ENCODE measurements at places on chromosomes 11 and 22.

GRCh38 chr11:65169164-65169641 is 830 bp upstream of the SPDYC start:
- no peak for DNase-seq

DNA sequence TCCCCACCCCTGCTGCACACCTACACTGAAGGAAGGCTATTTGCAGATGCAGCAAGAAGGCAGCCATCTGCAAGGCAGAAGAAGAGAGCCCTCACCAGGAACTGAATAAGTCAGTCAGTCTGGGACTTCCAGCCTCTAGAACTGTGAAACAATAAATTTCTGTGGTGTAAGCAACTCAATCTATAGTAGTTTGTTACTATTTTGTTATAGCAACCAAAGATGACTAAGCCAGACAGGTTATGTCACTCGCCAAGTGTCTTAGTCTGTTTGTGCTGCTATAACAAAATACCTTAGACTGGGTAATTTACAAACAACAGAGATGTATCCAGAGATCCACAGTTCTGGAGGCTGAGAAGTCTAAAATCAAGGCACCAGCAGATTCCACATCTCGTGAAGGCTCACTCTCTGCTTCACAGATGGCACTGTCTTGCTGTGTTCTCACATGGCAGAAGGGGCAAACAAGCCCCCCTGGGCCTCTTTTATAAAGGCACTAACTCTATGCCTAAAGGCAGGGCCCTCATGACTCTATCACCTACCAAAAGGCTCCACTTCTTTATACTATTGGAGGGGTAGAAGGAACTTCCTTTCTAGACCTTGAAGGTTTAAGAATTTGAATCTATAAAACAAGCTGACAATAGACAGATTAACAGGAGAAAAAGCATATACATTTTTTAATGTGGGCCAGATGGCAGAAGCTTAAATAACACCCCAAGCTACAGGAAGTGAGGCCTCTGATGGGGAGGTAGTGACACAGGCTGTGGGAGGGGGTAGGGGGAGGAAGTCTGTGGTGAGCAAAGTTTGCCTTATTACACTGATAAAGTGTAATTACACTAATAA is 12.3 kb downstream of the APOL6 start:
- DNase-seq, result no peak

- DNase-seq, result no peak
Measured at GRCh38 chr11:28767574-28767973, 659.4 kb downstream of the METTL15 start.

GRCh38 chr11:65776710-65777141 is 4.0 kb downstream of the AP5B1 start:
- no peak for DNase-seq

GRCh38 chr22:18075720-18076497 is 1.9 kb upstream of the PEX26 start:
- DNase-seq, result no peak

DNA sequence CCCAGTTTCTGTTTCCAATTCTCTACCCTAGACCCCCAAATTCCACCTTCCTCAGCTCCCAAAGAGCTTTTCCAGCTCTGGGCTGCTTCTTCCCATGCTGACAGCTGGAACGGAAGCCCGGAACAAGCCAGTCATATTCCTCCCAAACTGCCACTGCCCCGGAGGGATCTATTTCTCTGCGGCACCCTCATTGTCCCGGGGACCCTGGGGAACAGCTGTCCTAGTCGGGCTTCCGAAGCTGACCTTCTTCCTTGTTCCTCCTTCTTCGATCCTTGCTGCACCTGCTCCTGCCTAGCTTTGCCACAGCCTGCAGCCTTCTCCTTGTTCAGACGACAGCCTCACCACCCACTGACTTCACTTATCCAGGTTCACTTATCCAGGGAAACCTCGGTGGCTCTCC is 105.7 kb downstream of the TSPAN18 start:
- DNase-seq, result no peak

DNA sequence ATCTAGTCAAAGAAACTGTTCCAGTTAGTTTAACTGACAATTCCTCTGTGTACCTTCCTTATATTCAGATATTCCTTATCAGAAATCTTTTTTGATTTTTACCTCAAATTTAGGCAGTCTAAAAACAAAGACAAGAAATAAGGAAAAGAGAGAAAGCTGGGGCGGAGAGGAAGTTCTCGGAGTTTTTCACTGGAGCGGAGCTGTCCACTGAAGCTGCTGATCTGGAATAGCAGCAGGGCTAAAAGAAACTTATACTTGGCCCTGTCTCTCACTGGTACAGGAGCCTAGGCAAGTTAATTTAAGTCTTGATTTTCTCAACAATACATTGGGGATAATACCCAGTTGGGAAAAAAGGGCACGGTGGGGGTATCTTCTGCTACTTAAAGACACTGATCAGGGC is 59.2 kb upstream of the CYP2D6 start:
- no peak for DNase-seq

DNA sequence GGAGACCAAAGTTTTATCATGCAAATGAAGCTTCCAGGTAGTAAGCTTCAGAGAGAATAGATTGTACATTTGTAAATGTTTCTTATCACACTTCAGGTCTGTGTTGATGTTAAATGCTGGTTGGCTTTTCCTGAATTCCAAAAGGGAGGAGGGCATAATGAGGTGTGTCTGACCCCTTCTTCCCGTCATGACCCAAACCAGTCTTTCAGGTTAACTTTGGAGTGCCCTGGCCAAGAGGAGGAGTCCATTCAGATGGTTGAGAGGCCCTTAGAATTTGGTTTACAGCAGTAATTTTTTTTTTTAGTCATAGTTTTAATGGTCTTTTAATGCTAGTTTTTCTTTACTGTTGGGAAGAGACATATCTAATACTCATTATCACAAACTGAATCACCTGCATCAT is 2.5 kb downstream of the OR6X1 start:
- no peak for DNase-seq

GRCh38 chr11:67302571-67303131 is 679 bp upstream of the SSH3 start:
- no peak for DNase-seq
